ENCODE measurements at places on chromosomes 4 and X.

GRCh38 chr4:158395889-158396288 lies 125.8 kb upstream of the RXFP1 start:
- no peak for DNase-seq

- no peak for DNase-seq
Measured at GRCh38 chr4:107564326-107564725, 155.7 kb downstream of the PAPSS1 start.

GRCh38 chr4:18689308-18690115 lies 668.0 kb upstream of the LCORL start:
- DNase-seq = peak; percentile 23

DNA sequence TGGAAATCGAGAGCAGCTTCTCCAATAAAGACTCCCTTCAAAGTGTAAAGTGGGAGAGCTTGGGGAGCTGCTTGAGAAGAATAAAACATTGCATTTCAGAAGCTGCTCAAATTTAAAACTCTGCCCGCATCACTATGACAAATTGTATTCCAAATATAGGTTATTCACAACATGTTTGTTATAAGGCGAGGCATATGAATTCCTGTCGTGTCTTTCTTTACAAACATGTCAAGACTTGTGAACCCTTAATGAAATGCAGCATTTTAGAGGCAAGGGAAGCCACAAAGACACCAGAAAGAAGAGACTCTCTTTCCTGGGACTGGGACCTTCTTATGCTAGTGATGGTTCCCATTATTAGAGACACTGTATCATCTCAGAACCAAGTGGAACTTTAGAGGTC lies 311.2 kb downstream of the DHX15 start:
- DNase-seq = no peak

DNA sequence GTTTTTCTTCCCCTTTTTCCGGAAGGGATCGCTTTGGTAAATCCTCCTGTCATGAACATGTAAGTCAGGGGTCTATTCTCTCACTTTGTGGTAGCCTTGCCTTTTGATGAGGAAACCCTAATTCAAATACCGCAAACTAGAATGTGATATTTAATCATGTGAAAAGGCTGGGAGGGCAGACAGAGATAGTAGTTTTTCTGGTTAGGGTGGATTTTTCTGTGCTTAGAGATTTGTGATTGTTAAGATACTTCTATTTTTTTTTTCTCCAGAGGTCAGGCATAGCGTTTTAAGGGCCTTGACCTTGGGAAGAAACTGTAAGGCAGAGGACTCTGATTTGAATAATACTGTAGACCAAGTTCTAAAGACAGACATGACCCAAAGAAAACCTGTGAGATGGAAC lies 41.8 kb upstream of the PACRGL start:
- DNase-seq = no peak

- no peak for DNase-seq
Measured at GRCh38 chrX:136262812-136263315, 11.7 kb upstream of the MAP7D3 start.

GRCh38 chrX:110435196-110435595 lies 76.5 kb downstream of the RTL9 start:
- no peak for DNase-seq

GRCh38 chr4:140257461-140258305 lies 103.7 kb upstream of the MAML3 start:
- DNase-seq = no peak

Measured in AG09319 (cell line).